ENCODE measurements at places on chromosomes 11 and 22.

DNA sequence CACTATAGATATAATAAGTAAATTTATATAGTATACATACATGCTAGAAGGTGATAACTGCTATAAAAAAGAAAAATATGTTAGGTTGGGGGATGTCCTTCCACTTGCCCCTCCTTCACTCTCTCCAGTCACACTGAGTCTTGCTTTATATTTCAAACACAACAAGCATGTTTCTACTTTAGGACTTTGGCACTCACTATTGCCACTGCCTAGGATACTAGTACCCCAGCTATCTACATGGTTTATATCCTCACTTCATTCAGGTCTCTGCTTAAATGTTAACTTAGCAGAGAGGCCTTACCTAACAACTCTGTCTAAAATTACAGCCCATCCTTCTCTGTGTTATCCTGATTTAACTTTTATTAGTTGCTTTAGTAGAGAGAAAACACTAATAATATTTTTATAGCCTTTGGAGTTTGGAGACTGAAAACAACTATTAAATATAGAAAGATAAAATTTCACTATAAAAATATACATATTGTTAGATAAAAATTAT is 39.1 kb upstream of the B3GNT6 start:
- DNase-seq = no peak

DNA sequence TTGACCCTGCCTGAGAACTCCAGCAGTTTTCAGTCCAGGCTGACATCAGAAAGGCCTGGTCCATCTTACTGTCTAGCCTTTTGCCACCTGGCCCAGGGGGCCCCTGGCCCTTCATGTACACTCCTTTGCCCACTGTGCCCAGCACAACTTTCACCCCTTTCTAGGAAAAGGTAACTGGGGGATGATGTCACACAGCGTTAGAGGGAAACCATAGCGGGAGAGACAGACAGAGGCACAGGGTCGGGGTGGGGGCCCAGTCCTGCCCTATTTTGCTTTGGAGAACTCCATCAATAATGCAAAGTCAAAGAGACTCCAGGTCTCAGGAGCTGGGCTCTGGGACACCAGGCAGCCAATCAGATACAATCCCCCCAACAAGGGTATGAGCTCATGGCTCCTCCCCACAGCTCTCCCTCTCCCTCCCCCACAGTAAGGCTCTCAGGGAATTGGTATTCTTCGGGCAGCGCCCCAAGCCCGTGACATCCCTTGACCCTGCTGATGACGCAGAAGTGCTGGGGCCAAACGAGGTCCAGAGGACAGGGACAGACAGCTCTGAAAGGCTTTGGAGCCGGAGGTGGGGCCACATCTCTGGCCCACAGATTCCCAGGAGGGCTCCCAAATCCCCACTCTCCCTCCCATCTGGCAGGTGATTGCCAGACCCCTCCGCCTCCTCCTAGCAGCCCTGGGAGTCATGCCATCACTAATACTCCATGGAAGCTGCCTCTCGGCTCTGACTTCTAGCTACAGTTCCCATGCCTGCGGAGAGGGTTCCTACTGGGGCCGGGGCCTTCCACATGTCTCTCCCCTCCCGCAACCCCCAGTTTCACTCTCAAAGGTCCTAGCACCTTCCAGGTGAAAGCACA is 5.9 kb downstream of the USP2 start:
- no peak for DNase-seq

GRCh38 chr22:36900880-36901279 is 12.5 kb upstream of the CSF2RB start:
- no peak for DNase-seq

GRCh38 chr11:108947654-108948570 is 283.0 kb downstream of the DDX10 start:
- no peak for DNase-seq

DNA sequence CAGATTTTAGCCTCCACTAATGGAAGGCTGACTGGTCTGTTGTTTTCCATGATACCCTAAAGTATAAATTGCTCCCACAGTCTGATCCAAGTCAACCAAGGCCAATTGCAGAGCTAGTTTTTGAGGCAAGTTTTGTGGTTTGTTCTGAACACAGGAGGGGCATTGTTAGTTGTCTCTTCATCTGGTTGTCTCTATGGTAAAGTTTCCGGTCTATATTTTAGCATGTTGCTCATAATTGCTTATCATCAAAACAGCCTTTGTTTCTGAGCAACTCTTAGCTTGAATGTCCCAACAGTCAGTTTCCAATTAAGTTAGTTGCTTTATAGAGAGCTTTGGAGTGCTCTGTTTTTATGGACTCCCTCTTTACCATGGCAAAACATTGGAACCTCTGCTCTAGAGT is 217.6 kb upstream of the CARD18 start:
- no peak for DNase-seq

- no peak for DNase-seq
These were observed 16.9 kb downstream of the CTNND1 start for GRCh38 chr11:57778318-57779037.

- no peak for DNase-seq
These were observed 74.2 kb downstream of the KIRREL3 start for GRCh38 chr11:126926376-126926791.

DNA sequence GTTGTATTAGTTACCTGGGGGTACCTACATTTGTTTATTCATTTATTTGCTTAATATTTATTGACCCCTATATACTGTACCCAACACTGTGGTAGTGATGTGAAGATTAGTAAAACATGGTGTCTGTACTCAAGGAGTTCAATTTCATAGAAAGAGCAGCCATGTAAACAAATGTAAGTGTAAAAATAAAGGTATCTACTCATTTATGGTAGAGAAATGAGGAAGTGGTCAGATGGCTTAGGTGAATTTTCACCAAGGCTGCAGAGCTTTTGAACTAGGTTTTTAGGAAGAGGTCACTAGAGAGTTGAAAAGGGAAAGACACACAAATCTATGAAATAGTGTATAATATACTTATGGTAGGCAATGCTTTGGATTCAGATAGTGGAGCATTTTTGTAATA is 11.1 kb downstream of the CTR9 start:
- no peak for DNase-seq

GRCh38 chr11:76605338-76606074 is 65.0 kb downstream of the LRRC32 start:
- DNase-seq = no peak

DNA sequence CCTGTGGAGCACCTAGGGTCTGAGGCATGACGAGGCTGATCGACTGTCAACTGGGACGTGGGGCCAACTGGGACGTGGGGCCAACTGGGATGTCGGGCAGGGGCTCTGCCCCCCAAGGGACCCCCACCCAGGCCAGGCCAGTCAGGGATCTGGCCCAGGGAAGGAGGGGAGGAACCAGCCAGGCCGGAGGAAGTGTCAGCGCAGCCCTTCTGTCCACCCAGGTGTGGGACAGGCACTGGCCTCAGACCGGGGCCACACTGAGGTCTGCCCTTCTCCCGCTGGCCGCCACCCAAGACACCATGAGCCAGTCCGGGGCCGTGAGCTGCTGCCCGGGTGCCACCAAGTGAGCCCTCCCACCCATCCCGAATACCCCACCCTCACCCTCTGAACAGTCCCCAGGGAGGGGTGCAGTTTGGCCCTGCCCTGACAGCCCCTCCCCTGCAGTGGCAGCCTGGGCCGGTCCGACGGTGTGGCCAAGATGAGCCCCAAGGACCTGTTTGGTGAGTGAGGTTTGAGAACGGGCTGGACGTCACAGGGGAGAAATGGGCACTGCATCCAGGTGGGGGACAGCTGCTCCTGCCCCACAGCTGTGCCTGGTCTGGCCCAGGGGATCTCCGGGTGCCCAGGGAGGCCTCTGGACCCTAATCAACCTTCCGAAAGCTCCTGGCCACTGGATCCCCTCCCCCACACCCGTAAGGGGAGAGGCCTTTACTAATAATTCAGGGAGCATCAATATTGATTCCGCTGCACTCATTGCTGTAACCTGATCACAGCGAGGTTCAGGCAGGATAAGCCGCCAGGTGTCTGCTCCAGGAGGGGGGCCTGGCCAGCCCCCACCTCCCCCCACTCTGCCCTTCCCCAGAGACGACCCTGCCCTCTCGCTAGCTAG is 3.3 kb downstream of the EPS8L2 start:
- no peak for DNase-seq

- no peak for DNase-seq
These were observed 5.5 kb upstream of the CXCR5 start for GRCh38 chr11:118878163-118878563.

GRCh38 chr11:72724021-72724551 is 28.1 kb downstream of the ARAP1 start:
- no peak for DNase-seq

DNA sequence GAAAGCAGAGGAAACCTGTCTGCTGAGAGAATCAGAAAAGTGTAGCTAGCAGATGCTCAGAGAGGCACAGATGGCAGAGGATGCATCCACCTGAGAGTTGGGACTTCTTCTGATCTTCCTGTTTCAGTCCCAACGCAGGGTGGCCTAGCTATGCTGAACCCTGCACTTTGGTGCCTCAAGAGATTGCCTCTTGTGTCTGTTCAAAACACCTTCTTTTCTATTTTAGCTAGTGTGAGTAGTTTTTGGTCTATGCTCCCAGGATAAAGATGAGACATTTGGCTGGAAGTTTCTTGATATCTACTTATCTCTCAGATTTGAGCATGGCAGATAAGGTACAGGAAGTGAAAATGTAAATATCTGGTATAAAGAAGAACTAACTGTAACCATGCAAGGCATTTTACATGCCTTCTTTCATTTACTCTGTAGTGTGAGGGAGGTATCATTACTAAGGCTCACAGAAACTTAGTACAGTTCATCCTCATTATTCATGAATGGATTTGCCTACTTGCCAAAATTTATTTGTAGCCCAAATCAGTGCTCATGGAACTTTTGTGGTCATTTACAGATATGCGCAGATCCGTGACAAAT is 47.0 kb upstream of the PSMA1 start:
- no peak for DNase-seq

DNA sequence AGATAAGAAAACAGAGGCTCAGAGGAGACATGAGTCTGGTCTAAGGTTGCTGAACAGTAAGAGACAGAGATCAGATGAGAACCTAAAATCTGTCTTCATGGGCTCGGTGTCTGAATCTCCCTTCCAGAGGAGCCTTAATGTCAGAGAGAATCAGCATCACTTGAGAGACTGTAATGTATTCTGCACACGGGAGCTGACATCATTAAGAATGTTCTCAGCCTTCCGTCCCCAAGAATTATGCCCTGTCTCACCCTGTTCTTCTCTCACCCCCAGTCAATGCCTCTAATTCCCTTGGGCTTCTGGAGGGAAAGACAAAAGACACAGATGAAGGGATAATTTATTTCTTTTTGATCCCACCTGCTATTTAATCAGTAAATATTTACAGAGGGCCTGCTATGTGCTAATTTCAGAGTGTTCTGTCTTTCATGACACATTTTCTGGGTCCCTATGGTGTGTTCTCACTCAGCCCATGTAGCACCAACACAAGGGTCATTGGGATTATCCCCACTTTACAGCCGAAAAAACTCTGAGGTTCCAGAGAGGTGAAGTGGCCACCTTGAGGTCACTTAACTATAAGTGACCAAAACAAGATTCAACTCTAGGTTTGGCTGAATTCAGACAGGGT is 61.8 kb downstream of the CD82 start:
- DNase-seq = no peak

DNA sequence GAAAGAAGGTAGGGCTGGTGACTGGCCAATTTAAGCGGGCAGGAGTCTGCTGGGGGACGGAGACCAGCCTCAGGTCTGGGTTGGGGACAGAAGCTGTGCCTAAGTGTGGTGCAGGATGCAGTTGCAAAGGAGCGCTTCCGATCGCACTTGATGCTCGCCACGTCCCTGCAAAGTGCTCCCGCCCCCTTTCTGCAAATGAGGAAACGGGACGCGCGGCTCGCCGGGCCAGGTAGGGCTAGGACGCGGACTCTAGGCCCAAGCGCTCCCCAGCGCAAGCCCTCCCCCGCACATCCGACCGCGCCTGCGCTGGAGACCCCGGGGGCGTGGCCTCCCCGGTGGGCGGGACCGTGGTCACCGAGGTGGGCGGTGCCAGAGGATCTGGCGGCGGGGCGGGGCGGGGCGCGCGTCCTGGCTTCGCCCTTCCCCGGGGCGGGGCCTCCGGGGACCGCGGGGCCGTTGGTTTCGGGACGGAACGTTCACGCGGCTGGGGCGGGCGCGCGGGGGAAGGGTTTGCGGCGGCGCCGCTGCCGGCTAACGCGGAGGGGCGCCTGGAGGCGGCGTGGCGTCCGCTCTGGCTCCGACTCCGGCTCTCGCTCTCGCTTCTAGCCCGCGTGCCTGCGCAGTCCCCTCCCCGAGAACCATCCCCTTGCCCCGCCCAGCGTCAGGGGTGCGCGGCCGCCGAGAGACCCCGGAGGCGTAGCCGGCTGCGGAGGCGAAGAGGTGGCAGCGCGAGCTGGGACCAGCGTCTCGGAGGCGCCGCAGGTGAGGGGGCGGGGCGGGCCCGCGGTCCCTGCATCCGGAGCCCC is at the start of gene FAM118A:
Gene FAM118A, plus strand, starts transcription at position 513 of the 806 bp plus-strand sequence. CDS start 12,446 bp downstream, outside the sequence.
- peak; percentile 94 for DNase-seq

GRCh38 chr11:112440518-112440917 is 179.9 kb upstream of the PLET1 start:
- DNase-seq = no peak

DNA sequence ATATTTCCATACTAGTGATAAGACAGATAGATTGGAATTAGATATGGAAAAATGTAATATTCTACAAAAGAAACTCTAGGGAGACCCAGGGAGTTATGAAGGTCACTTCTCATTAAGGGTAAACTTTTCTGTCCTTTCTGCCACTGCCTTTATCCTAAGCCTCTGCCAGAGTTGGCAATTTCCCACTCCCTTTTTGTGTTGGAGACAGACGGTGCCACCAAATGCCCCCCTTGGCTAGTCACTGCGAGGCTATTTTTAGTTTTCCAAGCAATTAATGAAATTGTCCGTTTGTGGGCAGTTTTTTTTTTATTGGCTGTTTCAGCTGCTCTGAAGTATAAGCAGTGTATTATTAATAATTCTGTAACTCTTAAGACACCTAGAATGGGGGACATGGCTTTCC is 67.6 kb upstream of the TENM4 start:
- no peak for DNase-seq

DNA sequence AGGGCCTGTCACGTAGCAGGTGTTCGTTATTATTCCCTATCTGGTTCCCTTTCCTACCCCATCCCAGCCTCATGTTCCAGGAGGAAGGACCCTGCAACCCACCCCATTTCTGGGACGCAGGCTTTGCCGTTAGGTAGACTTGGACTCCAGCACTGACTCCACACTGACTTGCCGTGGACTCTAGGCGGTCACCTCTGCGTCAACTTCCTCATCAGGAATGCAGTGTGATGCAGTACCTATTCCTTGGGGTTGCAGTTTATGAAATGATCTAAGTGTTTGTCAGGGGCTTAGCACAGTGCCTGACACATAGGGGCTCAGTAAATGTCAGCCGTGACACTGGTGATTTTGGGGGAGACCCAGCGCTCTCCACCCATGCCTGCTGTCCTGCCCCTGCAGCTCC is 16.8 kb downstream of the DGKZ start:
- no peak for DNase-seq

GRCh38 chr11:25485315-25485714 is 846.6 kb upstream of the ANO3 start:
- DNase-seq = no peak

GRCh38 chr11:4991060-4991459 is 3.6 kb upstream of the OR51L1 start:
- no peak for DNase-seq

- no peak for DNase-seq
These were observed 11.6 kb upstream of the LRRC32 start for GRCh38 chr11:76682106-76682505.

GRCh38 chr22:28936200-28936599 is 52.8 kb downstream of the ZNRF3 start:
- DNase-seq = no peak
